ENCODE measurements at places on chromosomes 5 and 9. TPM values are rescaled to one million over a fixed set of nuclear protein-coding genes. Genes with fewer than 3 reads are reported as not detected.

DNA sequence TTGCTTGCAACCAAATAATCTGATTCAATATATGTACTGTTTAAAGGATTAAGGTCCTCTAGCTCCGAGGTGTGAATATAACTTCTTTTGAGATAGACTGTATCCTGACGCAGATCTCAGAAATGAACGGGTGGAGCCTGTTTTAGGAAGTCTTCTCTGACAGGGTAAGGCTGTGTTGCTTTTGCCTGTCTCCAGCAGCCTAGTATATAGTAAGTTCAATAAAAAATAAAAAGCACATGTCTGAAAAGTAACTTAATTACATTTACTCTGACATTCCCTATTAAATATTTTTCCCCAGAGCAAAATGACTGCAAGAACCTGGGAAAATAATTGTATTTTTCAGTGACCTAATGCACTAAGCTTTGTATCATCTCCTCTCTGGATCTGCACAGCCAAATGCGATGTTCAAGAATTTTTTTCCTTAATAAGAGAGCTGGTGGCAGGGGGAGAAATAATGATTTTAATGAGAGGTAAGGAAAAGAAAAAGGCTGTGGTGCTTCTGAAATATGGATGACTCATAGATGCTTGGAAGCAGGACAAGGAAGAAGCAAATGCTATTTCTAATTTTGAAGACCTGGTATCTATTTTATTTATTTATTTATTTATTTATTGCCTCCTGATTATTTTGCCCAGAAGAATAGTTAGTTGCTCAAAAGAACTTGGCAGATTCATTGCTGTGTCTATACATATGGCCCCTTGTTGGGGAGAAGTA, 7.3 kb downstream of the PPP3R2 start:
- DNase-seq: no peak

DNA sequence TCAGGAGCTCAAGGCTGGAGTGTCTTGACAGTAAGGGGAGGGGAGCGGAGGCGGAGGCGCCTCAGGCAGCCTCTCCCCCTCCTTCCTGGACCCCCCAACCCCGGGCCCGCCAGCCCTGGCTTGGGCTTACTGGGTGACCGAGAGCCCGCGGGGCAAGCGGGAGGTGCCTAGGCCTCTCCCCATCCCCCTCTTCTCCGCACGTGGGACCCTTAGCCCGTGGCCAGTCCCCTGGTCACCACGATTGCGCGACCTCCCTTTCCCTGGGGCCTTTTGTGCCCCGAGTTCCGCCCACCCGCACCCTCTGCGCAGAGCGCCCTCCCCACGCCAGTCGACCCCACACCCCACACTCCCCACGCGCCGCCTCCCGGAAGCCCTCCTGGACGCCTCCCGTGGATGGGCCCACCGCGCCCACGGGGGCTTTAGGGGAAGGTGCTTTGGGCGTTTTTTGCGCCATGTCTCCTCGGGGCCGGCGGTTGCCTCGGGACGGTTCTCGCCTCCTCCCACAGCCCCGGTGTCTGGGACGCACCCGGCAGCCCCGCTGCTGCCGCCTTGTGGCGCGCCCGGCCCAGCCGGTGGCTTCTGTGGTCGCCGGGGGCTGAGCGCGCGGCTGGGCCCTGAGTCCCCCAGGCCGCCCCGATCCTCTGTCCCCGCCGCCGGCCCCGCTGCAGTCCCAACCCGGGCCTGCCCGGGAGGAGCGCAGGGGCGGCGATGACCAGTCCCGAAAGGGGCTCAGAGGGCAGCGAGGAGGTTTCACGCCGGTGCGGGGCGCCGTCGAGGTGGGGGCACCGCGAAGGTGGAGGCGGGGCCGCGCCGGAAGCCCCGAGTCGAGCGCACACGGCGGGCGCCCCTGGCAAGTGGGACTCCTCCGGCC, 3.2 kb downstream of the TOR4A start:
- no peak for DNase-seq

DNA sequence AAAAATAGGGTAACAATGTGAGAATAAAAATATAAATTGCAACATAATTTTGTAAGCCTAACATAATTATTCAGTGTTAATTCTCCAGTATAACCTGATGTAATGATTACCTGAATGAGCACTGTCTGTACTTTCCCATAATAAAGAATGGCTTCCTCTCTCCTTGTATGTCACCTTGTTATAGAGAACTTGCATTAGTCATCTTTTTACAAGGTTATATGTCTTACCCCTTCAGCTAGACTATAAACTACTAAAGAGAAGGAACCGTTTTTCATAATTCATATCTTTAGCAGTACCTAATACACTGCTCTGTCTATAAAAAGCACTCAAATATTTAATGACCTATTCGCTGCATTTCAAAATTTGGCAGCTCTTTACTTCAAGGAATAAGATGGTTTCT, 19.8 kb downstream of the STRBP start:
- no peak for DNase-seq

DNA sequence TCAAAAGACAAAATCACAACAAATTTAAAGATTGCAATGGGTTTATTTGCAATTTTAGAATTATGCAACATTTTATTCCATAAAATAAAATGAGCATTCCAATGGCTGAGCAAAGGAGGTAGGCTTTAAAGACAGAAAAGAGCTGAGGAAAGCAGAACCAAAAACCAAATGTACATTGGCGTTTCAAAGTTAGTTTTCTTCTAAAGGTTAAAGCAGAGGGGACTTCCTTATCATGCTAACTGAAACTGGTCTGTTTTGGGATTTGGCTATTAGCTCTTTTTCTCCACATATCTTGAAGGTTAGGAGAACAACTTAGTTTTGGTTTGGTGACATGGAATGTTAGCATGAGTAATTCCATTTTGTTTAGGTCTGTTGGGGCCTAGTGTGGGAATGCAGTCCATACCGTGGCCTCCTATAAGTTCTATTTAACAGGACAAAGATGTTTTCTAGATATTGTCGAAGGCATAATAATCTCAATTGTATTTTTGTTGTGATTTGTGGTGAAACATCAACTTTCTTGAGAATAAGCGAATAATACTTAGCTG, 20.3 kb downstream of the DCP2 start:
- no peak for DNase-seq

- no peak for DNase-seq
Observed at GRCh38 chr5:66912787-66913186, 283.8 kb downstream of the CD180 start.

- DNase-seq: no peak
Observed at GRCh38 chr9:137070906-137071275, 534 bp upstream of the SAPCD2 start.

DNA sequence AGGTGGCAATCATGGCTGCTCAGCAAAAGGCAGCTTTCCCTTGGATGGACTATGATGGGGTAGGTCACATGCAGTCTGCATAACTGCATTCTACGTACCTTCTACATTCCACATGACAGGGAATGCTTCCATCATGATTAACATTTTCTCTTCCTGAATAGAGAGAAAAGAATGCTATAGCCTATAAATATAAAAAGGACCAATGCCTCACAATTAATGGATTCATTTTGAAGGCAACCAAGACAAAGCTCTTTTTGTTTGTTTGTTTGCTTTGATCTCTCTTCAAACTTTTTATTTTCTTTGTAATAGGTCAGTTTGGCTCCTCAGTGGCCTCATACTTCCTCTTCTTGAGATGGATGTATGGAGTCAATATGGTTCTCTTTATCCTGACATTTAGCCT, 201.3 kb downstream of the ALDH1A1 start:
- DNase-seq: no peak

- DNase-seq: no peak
Observed at GRCh38 chr9:25994605-25995004, 316.4 kb upstream of the TUSC1 start.

The PPP3R2 gene
- not detected for total RNA-seq

The SMC5 gene
- total RNA-seq: 70.8 TPM

The KIF24 gene
- total RNA-seq: 0.17 TPM
